EL (cell line): ENCODE measurements at places on chromosomes 5 and 9.

GRCh38 chr5:80064124-80064523, 29.0 kb downstream of the THBS4 start:
- peak; percentile 12 for DNase-seq

DNA sequence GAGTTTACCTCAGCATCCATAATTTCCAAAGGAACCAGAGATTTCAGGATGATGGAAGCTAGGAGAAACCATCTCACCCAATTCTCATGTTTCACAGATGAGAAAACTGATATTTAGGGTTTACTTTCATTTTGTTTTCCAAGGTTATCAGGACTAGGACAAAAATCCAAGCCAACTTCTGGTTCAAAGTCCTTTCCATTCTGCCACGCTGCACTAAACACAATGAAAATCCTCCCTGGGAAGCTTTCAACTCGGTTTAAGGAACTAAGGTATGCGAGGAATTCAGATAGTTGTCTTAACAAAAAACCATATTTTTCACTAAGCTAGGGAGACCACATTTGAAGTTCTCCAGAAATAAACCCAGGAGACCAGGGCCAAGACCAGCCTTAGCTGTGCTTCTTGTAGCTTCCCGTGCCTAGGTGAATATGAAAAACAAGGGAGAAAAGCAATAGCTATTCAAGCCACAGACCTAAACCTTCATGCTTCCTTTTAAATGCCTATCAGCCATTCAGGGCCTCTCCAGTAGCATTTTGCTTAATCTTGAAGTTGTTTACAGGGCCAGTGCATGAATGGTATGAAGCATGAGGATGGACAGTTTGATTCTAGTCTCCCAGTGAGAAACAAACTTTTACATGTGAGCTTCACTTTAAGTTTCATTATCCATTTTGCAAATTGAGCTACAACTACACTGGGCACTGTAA, 167.9 kb downstream of the DENND1A start:
- DNase-seq, result peak; percentile 45

- DNase-seq, result no peak
Observed at GRCh38 chr5:148799737-148800527, 26.5 kb upstream of the ADRB2 start.

DNA sequence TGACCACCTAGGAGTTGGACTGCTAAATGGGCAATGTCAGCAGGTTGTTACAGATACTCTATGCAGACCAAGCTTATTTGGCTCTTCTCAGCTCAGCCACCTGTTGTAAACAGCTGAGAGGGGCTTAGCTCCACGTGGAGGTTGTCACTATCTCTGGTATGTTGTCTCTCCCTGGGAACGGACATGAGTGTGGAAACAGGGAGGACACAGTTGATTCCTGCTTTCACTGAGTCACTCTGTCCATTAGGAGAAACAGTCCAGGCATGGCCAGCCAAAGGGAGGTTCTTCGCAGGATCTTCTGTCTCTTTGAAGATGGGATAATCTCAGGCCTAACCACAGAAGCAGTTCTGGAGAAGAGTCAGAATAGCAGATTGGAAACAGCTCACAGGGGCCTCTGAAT, 121.2 kb downstream of the PALM2AKAP2 start:
- DNase-seq, result peak; percentile 13

DNA sequence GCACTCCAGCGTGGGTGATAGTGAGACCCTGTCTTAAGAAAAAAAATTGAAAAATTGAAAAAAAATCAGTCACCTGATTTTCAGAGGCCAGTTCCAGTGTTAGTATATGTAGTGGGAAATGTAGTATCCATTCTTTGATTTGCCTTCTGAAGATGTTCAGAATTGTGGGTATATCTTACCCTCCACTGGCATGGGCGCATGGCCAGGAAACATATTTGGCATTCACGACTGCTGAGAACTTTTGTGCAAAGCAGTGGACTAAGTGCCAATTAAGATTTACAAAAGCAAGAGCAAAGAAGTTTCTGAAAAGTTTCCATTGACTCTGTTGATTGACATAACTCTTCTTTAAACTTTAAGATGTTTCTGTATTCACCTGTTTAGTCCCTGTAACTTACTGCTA, 2.4 kb downstream of the CAVIN4 start:
- no peak for DNase-seq

GRCh38 chr5:121741156-121741555, 110.5 kb upstream of the FTMT start:
- DNase-seq, result no peak

DNA sequence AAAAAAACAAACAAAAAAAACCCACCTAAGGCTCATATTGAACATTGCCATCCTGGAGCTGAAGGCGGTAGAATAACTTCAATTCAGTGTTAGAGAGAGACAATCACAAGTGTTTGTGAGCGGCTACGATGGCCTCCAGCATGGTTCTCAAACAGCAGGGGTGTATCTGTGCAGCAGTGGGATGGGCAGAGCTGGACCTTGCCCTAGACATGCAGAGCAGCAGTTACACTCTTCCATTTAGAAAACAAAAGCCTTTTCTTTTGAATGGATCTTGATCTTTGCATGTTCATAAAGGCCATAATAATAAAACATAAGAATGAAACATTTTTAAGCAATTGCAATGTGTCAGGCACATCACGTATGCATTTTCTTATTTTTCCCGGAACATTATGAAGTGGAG, 50.3 kb downstream of the ARHGAP26 start:
- no peak for DNase-seq

GRCh38 chr9:126261584-126262356, 64.9 kb upstream of the MVB12B start:
- no peak for DNase-seq

- DNase-seq, result no peak
Observed at GRCh38 chr5:65068410-65068809, 299.7 kb downstream of the CWC27 start.

DNA sequence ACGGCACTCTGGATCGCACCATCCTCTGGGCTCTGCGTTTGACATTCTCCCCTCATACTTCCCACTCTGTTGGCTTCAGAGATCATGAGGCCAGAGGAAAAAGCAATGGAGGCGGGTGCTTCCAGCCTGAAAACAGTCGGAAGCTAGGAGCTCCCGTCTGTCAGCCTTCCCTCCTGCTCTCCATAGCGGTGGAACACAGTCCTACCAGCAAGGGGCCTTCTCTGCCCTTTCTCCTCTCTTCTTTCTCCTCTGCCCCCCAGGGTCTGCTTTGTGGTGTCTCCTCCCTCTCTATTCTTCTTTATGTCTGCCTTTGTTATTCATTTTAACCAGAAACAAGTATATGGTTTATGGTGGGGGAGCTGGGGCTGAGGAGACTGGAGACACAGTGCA, 152.5 kb upstream of the NFIB start:
- DNase-seq, result no peak

- no peak for DNase-seq
Observed at GRCh38 chr5:57303985-57304384, 130.1 kb downstream of the GPBP1 start.

GRCh38 chr5:172926796-172927195, 32.4 kb upstream of the RPL26L1 start:
- DNase-seq, result no peak

- DNase-seq, result no peak
Observed at GRCh38 chr5:132179405-132179804, 48.2 kb downstream of the P4HA2 start.

DNA sequence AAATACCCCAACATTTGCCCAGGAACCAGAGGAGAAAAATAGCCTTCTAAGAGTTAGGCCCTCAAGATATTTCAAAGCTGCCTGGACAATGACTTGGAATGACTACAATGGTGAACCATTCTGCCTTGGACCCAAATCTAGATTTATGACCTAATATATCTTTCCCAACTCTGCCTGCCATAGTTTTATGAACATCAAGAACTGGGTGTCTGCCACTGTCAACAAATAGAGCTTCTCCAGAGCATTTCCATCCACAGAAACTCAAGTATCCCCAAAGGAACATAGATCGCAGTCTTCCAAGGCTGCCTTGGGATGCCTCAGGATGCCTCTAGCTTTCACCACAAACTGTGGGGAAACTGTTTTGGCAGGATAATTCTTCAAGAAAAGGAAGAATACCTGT, 48.2 kb upstream of the NFIB start:
- DNase-seq, result no peak

- DNase-seq, result no peak
Observed at GRCh38 chr5:62190173-62190572, 115.8 kb upstream of the KIF2A start.

- DNase-seq, result peak; percentile 91
Observed at GRCh38 chr5:131242728-131243255, 21.1 kb upstream of the CDC42SE2 start.

- peak; percentile 6 for DNase-seq
Observed at GRCh38 chr5:119168401-119168800, 97.5 kb downstream of the DMXL1 start.

DNA sequence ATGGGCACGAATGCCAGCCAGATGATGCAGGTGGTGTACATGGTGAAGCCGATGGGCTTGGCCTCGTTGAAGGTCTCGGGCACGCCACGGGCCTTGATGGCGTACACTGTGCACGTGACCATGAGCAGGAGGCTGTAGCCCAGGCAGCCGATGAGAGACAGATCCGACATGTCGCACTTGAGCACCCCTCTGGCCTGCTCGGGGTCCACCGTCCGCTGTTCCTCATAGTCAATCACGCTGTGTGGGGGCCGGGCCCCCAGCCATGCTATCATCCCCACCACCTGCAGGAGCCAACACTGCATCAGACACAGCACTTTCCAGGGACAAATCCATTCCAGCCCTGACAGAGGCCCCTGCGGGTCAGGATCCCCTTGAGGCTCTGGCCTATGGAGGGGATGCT, 12.2 kb downstream of the GRM6 start:
- no peak for DNase-seq

DNA sequence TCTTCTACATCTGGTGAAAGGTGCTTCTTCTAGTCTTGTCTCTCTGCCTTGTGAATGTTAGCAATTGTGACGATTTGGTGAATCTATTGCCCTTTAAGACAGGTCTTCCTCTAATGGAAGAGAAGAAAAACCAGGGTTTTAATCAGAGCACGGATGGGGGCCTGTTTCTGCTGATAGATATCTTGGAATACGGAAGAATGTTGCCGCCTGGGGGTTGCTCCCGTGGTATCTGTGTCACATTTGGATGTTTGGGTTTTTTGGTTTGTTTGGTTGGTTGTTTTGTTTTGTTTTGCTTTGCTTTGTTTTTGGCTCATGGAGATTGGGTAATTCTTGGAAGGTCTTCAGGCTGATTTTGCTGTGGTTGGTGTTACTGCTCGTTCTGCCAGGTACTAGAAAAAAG, 9.7 kb upstream of the SLC1A3 start:
- no peak for DNase-seq

GRCh38 chr9:84228130-84228720, 112.3 kb downstream of the SLC28A3 start:
- no peak for DNase-seq

GRCh38 chr9:131976157-131977108, 103.2 kb downstream of the MED27 start:
- no peak for DNase-seq

DNA sequence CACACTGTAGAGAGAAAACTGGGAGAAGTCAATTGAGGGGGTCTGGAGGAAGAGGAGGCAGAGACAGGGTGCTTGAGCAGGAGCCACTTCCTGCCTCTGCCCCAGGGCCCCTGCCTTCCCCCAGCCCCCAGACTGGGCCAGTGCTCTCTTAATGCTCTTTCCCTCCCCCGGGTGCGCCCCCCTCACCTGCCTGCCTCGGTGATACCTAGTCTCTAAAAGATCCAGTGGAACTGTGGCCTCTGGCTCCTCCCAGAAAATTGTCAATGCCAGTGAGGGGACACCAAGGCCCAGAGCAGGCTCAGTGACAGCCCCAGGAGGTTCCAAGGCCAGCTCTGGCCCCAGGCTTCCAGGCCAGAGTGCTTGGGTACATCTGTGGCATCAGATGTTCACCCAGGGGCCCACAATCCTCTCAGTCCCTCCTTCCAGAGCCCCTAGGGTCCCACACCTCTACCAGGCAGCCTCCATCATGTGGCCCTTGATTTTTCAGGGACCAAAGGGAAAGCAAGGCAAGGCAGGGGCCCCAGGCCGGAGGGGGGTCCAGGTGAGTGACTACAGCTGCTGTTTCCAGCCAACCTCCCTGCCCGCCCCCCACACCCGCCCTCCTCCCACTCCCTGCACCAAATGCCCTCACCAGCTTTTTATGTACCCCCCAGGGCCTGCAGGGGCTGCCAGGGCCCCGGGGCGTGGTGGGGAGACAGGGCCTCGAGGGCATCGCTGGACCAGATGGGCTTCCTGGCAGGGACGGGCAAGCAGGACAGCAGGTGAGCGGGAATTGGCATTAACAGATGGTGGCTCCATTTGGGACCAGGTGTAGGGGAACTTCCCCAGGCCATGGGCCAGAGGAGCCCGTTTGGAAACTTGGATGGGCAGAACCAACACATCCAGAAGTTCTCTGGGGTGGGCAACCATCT, 33.1 kb upstream of the ORM1 start:
- no peak for DNase-seq

GRCh38 chr5:120683580-120683979, 219.5 kb downstream of the PRR16 start:
- no peak for DNase-seq

GRCh38 chr5:57817001-57817453, 334.4 kb upstream of the ACTBL2 start:
- peak; percentile 38 for DNase-seq

GRCh38 chr9:127360829-127361228, 36.1 kb upstream of the SLC2A8 start:
- DNase-seq, result peak; percentile 50

- no peak for DNase-seq
Observed at GRCh38 chr9:104977580-104977979, 49.6 kb upstream of the ABCA1 start.

GRCh38 chr5:76458486-76458830, 55.4 kb downstream of the IQGAP2 start:
- no peak for DNase-seq

GRCh38 chr9:96674906-96675538, 19.9 kb upstream of the PRXL2C start:
- peak; percentile 63 for DNase-seq

GRCh38 chr5:664994-665360, 28.2 kb downstream of the TPPP start:
- no peak for DNase-seq

GRCh38 chr5:175627005-175627404, 30.9 kb upstream of the HRH2 start:
- DNase-seq, result no peak

GRCh38 chr5:93677359-93677891, 64.0 kb downstream of the POU5F2 start:
- peak; percentile 95 for DNase-seq
